Ovary (tissue), 10 donors: ENCODE measurements at places on chromosomes 4 and X.

GRCh38 chr4:14867847-14868246 is 134.4 kb upstream of the CPEB2 start:
- no peak for DNase-seq

- no peak for DNase-seq
Measured at GRCh38 chr4:143292858-143293257, 43.8 kb upstream of the GAB1 start.

DNA sequence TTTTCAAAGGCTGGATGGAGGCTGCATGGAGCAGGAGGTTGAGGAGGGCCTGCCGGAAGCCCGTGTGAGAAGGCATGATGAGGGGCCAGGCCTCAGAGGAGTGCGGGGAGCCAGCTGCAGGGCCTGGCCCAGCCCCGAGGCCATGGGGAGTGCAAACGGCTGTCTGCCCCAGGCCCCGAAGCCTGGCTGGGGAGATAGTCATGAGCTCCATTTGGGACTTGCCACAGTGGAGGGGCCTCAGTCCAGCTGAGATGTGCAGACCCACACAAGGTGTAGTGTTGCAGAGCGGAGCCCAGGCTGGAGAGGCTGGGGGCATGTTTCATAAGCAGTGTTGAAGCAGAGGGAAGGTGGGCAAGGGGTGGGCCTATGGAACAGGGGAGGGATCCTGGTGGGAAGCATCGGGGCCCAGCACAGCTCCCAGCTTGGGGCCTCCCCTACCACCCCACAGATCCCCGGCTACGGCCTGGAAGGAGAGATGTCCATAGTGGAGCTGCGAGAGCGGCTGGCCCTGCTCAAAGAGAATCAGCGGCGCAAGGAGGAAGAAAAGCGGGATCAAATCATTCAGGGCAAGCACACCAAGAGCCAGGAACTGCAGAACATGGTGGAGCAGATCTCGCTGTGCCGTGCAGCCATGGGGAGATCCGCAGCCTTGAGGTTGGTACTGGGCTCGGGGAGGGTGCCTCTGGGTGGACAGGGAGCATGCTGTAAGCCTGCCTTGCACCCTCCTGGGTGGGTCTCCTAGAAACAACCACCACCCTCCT is 9.1 kb upstream of the RNF4 start:
- no peak for DNase-seq

DNA sequence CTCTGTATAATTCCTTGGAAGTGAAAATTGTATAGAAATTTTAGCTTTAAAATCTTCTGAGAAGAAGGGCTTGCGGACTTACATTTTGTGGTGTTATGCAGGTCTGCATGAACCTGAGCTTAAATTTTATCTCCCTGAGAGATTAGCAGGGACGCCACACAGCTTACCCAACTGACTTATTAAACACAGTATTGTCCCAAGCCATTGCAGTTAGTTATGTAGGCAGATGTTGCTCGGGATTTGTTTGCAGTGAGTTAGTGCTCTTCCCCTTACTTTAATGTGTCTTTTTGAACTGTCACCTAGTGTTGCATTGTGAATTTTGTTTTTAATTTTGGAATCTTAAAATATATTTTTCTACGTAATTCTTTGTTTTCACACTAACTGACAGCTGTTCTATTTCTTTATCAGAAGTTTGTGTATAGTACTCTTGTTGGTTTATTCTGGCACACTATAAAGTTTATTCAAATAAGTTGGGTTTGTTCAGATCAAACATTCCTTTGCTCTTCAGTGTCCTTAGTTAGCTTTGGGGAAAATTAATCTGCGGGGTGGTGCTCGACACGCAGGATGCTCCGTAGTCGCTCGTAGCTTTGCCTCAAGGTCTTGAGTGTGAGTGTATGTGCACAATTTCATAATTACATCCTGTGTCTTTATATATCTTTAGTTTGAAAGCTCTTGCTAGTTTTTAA is 145.4 kb downstream of the STIM2 start:
- DNase-seq, result no peak

DNA sequence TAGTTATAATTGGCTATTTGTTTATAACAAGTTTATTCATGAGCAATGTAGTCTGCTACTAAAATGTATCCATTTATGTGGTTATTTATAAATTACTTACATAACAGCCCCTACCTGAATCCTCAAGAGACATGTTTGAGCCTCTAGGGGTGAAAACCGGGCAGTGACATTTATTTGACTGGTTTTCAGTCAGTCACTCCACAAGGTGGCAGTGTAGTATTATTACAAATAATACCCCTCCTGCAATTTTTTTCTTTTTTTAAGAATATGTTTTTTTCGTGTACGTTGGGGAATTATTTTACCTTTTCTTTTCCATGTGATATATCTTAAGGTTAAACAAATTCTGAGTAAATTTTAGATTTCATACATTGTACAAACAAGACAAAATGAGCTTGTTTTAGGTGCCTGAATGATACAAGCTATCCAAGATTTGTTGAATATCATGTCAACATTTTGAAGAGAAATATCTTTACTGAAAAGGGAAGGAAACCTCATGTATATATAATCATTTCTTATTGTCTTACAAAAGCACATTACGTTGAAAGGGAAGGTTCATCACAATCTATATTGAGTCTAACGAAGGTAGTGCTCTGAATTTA is 598.7 kb upstream of the TECRL start:
- DNase-seq, result no peak

GRCh38 chr4:186726426-186727168 is 2.9 kb upstream of the FAT1 start:
- peak; percentile 74 for DNase-seq
